ENCODE measurements at places on chromosomes 4 and X. TPM values are rescaled to one million over a fixed set of nuclear protein-coding genes. Genes with fewer than 3 reads are reported as not detected.

DNA sequence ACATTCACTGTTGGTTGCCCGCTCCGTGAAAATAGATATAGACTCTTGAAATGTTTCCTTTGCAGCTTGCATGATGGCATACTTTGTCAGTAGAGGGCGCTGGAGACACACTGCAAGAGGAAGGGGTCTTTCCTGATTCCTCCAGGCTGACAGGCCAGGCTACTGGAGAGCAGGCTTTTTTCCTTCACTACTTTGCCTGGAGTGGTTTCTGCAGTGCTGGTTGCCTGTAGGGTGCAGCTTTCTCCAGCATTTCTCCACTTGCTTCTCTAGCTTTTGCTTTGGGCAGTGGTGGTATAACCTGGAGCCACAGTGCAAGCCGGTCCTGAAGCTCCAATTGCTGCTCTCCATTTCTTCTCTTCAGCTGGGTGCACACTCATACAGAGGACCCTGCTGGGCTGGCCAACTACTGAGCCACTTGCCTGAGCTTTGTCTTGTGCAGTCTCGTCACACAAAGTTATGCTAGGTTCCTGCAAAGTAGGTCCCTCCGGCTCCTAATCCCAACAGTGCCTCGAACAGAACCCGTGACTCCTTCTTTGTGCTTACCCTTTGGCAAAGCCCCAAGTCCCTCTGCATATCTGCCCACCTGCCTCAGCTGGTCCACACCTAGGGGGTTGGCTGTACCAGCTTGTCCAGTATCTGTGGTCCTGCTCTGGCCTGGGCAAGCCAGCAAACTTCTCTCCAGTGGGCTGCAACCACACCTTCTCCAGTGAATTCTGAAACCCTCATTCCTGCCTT is 46.3 kb downstream of the RASSF6 start:
- DNase-seq: peak; percentile 45

- no peak for DNase-seq
Measured at GRCh38 chr4:40721730-40722171, 28.0 kb upstream of the NSUN7 start.

- peak; percentile 62 for DNase-seq
Measured at GRCh38 chrX:103254171-103254824, 657 bp downstream of the TCEAL8 start.

- DNase-seq: no peak
Measured at GRCh38 chr4:47562297-47562696, 77.2 kb downstream of the ATP10D start.

Gene SCML2
- 1.5 TPM for total RNA-seq
